Femur (tissue), 1 donor: ENCODE measurements at places on chromosomes 1 and 21.
A peak's percentile ranks its signal among the peaks of the same experiment; 100 is the strongest.

- peak; percentile 18 for DNase-seq
These were observed 78.0 kb downstream of the HLX start for GRCh38 chr1:220957233-220957605.

DNA sequence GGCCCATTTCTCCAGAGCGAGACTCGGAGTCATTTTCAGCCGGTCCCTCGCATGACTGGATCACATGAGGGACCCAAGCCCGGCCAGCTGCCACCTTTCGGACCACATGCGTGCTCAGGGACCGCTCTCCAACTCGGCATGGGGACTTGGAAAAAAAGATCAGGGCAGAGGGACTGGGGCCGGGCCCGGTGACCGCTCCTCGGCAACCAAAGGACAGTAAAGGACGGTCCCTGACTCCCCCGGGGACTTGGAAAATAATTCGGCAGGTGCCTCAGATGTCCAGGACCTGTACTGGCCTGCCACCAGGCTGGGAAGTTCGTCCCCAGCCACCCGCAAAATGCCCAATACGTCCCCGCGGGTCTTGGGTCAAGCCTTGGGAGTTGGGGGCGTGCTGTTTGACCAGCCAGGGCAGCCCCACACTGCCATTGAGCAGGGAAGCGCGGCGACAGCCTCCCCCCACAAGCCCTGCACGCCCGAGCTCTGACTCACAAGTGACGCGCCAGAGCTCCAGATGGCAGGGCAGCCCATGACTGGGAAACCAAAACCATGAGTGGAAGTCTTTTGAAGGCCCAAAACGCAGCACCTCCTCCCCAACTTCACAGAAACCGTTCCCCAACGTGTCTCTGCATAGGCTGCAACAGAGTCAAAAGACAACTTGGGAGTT, 134.5 kb downstream of the LIPI start:
- DNase-seq: no peak

GRCh38 chr1:182841368-182841988, 2.3 kb downstream of the DHX9 start:
- DNase-seq: no peak

DNA sequence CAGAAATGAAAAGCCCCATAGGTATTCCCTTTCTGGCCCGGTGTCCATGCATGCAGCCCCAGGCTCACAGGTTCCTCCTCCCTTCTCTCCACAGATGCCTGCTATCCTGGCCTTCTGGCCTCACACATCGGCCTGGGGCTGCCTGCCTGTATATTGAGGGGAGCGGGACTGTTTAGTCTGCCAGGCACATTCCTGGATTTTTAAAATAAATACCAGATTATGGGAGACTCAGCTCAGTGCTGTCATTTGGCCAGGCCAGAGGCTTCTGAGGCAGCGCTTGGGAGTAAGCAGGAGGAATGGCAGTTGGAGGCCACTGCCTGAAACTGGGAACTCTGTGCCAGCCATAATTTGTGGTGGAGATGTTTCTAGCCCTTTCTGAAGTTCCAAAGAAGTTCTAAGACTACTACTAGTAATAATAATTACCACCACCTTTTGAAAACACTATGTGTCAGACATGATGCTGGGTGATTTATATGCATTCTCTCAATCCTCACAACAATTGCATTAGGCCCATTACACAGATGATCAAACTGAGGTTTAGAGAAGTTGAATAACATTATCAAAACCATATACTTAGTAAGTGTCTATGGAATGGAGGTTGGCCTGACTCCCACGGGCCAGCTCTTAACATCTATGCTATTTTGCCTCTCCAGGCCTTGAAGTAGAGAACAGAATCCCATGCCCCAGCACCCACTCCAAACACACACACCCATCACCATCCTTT, 107.6 kb downstream of the PLXNA2 start:
- DNase-seq: peak; percentile 62

- DNase-seq: no peak
These were observed 39.0 kb upstream of the DIPK1A start for GRCh38 chr1:93000291-93000690.

DNA sequence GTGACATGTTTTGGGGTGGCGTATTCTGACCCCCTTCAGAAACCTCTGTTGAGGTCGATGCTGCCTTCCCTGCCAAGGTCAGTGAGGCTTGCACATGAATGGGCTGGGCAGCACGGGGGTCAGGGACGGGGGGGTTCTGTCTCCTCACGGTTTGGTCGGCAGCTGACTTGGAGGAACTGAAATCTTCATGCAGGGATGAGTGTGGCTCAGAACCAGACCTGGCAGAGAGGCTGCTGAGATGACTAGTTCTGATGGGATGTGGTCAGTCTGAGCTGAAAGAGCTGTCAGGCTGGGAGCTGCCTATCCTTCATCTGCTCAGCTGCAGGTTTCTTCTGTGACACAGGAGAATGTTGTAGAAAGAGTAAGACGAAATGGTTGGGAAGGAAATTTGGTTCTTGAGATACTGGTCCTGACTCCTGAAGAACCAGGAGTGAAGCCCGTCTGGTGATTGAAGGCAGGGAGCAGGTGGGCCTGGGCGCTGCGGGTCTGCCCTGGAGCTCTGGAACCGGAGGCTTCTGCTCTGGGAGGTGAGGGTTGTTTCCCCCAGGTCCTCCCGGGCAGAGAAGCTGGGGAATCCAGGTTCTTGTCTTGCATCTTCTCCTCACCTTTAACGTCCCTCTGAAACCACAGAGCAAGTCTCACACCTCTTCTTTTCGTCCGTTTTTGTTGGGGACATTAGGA, 3.3 kb downstream of the SLX9 start:
- DNase-seq: no peak

GRCh38 chr21:39386194-39386593, 37.3 kb upstream of the HMGN1 start:
- peak; percentile 51 for DNase-seq

DNA sequence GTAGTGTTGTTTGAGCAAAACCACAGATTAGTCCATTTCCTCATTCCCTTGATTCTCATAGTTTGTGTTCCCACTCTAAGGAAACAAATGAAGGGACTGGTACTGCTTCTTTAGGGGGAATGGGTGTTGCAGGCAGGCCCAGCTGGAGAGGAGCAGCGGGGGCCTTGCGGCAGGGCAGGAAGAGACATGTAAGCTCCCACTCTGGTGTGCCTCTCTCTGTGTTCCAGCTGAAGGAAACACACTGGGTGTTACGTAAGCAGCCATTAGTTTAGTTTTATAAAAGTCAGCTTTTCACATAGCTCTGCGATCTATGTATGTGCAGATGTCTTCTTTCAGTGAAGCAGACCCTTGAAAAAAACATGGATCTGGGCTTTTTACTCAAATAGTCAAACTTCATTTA, 99.5 kb downstream of the CACHD1 start:
- no peak for DNase-seq

- DNase-seq: no peak
These were observed 3.4 kb downstream of the MAP3K7CL start for GRCh38 chr21:29133796-29134195.

DNA sequence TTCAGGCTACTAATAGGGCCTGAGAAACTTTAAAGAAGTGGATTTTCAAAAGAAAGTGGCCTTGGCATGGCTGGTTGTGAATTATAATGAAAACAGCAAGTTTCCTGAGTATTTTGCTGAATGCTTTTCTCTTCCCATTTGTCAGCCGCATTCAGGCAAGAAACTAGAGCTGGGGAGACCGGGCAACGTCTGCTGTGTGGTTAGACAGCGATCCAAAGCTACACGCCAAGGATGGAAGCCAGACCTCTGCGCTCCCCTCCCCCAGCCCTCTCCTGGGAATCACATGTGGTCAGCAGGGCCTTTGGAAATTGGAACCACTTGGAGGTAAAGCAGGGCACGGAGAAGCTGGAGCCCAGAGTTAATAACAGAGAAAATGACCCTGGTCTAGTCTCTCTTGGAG, 114.1 kb upstream of the CD34 start:
- DNase-seq: peak; percentile 66

DNA sequence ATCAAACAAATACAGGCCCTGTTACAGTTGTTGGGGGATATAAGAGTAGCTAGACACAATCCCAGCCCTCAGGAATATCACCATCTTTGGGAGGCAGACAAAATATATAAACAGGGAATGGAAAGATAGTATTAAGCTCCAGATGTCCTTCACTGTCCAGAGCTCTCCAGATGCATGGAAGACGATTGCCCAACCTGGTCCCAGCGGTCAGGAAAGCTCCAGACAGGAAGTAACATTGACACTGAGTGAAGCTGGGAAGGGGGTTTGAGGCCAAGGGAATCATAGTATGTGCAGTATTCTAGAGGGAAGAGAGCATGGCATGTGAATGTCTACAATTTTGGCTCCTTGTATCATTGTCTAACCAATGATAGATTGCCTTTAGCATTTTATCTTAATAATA, 173.9 kb upstream of the HOOK1 start:
- DNase-seq: peak; percentile 29

GRCh38 chr1:19635646-19636045, 8.5 kb upstream of the NBL1 start:
- no peak for DNase-seq

GRCh38 chr1:40495315-40495903, 13.2 kb upstream of the EXO5 start:
- DNase-seq: no peak

GRCh38 chr1:233394860-233395717, 67.6 kb downstream of the MAP3K21 start:
- DNase-seq: peak; percentile 25
